Keratinocyte (primary cell): ENCODE measurements at places on chromosomes 7 and 10.

GRCh38 chr7:149723795-149724495, 49.4 kb downstream of the ZNF467 start:
- DNase-seq: no peak

GRCh38 chr7:29454464-29454863, 109.2 kb upstream of the PRR15 start:
- DNase-seq: no peak

GRCh38 chr7:35728412-35729060, 33.6 kb upstream of the HERPUD2 start:
- DNase-seq: no peak

- no peak for DNase-seq
These were observed 9.2 kb downstream of the LGI1 start for GRCh38 chr10:93766918-93767317.

GRCh38 chr7:18896343-18896975, 221.0 kb downstream of the TWIST1 start:
- DNase-seq: no peak
